B cell (primary cell): ENCODE measurements at places on chromosomes 12 and 14. TPM values are rescaled to one million over a fixed set of nuclear protein-coding genes. Genes with fewer than 3 reads are reported as not detected.

KRT78 gene
- total RNA-seq, result not detected in 2 replicates

CCDC91 gene
- 64.8 and 68.3 TPM in 2 replicates for total RNA-seq

SIX6 gene
- total RNA-seq, result not detected in 2 replicates

SYCP3 gene
- total RNA-seq, result 0.12 and 0.80 TPM in 2 replicates

MYBPC1 gene
- not detected in 2 replicates for total RNA-seq

DNAAF2 gene
- 7.7 and 8.5 TPM in 2 replicates for total RNA-seq

BCL2L14 gene
- not detected in 2 replicates for total RNA-seq

TMPRSS12 gene
- total RNA-seq, result not detected in 2 replicates

KRT5 gene
- total RNA-seq, result not detected in 2 replicates

GRCh38 chr14:92039063-92039718 is 668 bp downstream of the TRIP11 start:
- no peak for DNase-seq

DNA sequence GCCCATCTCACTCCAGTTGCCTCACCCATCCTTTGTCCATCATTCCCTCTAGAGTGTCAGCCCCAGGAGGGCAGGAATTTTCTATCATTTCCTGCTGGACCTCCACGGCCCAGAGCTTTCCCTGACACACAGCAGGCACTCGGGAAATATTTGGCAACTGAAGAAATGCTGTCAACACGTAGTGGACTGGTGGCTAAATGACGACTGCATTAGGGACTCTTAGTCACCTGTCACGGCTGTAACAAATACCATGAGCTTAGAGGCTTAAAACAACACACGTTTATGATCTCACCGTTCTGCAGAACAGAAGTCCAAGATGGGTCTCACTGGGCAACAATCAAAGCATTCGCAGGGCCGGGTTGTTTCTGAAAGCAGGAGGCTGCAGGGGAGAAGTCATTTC is 91.3 kb downstream of the PHETA1 start:
- DNase-seq, result no peak

DNA sequence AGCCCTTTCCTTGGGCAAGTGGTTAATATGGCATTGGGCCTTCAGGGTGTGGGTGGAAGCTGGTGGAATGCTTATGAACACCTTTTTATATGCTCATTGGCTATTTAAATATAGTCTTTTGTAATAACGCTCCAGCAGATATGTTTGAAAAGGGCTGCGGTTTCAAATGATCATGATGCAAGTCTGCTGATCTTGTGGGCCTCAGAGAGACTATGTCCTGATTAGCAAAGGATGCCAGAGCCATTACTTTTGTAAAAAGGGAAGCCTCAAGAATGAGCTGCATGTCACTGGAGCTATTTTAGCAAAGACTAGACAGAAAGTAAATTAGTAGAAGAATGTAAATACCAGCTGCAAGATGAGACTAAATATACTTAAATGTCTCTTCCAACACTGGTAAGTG is 200.5 kb downstream of the GXYLT1 start:
- no peak for DNase-seq

DNA sequence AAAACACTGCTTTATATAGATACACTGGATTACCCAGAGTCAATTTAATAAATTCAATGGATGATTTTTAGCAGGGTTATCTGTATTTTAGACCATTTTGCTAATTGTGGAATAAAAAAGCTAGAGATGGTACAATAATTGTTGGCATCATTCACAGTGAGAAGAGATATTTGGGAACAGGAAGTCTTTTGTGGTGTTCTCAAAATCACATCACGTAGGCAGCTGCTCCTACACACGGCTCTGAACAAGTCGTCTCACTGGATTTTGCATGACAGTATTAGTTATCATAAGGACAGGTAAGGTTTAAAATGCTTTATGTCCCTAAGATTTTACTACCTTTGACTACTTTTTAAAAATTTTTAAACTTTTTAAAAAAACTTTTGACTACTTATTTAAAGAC is 52.0 kb downstream of the PAPLN start:
- DNase-seq, result no peak

- no peak for DNase-seq
These were observed 61.5 kb downstream of the TSPAN11 start for GRCh38 chr12:30988086-30988485.

DNA sequence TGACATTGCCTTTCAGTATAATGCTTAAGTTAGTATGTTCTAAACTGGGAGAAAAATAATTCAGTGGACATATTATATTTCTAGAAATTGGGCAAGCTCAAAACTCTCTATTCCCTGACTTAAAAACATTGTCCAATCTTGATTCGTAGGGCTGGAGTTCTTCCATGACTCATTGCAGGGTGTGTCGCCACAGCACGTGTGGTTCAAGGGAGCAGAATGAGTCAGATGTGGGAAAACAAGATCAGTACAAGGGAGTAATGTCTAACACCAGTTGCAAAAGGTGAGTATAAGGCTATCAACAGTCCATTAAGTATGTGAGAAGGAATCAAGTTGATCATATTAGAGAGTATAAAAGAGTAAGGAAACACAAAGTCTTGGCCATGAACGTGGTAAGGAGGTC is 887.0 kb downstream of the TMTC2 start:
- no peak for DNase-seq

DNA sequence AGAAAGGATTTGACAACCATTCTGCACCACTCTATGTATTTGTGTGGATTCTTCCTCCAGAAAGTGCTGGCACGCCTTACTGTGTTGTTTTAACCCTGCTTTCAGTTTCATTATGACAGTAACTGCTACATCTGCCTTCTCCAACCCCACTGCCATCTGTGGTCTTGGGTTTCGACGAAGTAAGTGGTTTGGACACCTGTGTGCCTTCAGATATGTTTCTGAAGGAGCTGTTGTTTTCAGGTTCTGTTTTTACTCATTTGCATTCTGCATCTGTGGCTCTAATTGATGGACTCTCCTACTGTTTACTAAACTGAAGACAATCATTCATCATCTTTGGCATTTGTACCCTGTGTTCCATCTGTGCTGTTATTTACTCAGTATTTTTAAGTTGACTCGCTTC is 4.1 kb downstream of the TSHR start:
- DNase-seq, result peak; percentile 87

DNA sequence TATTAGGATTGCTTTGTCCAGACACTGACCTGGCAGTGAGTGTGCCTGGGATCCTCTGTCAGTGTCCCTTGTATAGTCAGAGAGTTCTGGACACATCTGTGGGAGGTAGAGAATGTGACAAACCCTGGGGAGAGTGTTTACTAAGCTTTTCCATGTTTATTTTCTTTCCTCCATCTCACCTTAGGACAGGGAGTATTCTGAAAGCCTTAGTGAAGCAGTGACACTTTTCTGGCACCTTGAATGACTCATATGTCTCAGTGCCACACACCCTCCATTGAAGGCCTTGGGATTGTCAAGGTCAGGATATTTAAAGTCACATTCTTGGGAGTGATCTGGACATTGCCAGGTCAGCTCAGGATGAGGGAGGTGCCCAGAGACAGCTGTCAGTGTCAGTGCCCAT is 34.9 kb upstream of the CTDSP2 start:
- DNase-seq, result no peak

DNA sequence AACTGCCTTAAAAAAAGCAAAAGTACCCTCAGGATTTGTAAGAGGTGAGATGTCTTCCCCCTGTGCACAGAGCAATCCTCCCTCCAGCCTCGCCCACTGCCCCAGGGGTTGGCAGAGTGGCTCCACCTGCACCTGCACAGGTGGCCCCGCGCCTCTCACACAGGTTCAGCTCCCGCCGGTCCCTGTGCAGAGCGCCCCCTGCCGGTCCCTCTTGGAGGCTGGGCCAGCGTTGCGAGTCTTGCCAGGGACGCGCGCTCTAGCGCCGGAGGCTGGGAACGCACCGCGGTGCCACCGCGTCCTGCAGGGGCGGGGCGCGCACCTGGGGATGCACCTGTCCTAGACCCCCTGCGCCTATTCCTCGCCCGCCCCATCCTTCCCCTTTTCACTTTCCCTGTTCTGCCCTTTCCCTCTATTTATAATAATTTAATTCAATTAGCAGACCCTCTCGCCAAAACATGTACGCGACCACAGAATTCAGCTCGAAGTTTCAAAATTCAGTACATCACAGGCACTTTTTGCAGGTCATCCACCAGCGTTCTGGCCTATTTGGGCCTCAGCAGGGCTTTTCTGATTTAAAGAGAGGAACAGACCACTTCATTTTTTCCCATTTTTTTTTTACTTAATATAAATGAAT is 618.6 kb downstream of the AACS start:
- no peak for DNase-seq

DNA sequence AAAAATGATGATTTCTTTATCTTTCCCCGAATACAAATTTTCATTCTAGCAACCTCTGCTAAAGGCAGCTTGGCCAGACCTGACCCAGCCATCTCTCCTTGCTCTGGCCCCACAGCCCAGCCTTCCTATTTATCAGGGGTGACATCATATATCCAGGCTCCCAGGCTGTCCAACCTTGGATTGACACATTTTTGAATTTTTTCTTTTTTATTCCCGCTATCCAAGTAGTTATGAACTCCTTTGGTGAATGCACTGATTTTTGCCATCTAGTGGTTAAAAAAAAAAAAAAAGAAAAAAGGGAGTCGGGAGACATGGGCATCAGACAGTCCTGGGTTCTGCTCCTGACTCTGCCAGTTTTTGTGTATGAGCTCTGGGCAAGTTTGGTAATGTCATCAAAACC is 120.5 kb downstream of the PTPN11 start:
- no peak for DNase-seq

GRCh38 chr14:73252491-73253322 is 15.4 kb downstream of the PAPLN start:
- no peak for DNase-seq

DNA sequence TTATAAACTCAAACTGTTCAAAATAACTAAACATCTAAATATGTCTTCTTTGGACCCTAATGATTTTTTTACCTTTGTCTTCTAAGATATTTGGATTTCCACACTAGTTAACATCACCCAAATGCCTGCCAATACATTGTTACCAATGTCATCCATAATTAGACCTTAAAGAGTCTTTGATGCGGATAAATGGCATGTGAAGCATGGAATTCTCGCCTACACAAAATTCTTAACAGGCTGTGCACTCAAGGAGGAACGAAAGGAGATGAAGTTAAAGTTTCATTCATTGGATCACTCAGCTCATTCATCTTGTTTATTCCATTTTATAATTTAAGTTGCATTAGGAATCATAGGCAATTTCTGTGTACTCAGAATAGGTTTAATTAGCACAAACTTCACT is 219.7 kb downstream of the ACSS3 start:
- DNase-seq, result no peak

GRCh38 chr14:65791191-65791981 is 378.9 kb downstream of the FUT8 start:
- DNase-seq, result peak; percentile 33

DNA sequence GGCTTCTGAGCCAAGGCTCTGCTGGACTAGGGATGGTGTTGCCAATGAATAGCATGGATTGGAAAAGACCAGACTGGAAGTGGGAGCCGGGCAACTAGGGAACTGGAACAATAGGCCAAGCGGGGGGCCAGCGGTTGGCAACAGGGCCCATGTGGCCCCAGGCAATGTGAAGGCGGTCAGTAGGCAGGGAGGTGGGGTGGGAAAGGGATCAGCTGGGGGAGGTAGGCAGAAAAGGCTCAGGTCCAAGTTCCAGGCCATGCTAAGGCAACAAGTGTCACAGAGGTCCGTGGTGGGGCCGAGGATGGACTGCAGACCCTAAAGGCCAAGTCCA is 14.9 kb upstream of the MLXIP start:
- DNase-seq, result no peak

- DNase-seq, result no peak
These were observed 294.8 kb upstream of the G2E3 start for GRCh38 chr14:30264161-30264560.

DNA sequence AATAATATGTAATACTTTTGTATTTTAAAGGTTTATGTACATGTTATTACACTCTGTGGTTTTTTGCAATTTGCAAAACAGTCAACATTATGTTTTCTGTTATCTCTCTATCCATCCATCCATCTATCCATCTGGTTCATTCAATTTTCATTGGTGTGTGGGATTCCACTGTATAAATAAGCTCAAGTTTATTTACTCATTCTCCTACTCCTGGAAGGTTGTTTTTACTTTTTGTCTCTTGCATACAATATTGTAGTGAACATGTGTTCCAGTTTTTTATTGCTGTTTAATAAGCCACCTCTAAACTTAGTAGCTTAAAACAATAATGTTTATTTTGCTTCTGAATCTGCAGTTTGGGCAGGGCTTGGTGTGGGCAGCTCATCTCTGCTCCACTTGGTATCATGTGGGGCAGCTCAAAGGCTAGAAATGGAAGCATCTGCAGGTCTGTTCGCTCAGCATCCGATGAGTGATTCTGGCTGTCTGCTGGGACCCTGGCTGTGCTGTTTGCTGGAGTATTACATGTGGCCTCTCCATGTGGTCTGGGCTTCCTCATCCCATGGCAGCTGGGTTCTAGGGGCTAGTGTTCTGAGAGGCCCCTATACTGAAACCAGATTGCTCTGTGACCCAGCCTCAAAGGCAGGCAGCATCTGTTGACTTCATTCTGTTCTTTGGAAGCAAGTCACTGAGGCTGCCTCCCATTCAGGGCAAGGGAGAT is 98.8 kb downstream of the SLC25A47 start:
- DNase-seq, result no peak

- DNase-seq, result no peak
These were observed 42.1 kb upstream of the RNASE3 start for GRCh38 chr14:20848955-20849570.

- no peak for DNase-seq
These were observed 18.5 kb downstream of the DICER1 start for GRCh38 chr14:95138876-95139275.

DNA sequence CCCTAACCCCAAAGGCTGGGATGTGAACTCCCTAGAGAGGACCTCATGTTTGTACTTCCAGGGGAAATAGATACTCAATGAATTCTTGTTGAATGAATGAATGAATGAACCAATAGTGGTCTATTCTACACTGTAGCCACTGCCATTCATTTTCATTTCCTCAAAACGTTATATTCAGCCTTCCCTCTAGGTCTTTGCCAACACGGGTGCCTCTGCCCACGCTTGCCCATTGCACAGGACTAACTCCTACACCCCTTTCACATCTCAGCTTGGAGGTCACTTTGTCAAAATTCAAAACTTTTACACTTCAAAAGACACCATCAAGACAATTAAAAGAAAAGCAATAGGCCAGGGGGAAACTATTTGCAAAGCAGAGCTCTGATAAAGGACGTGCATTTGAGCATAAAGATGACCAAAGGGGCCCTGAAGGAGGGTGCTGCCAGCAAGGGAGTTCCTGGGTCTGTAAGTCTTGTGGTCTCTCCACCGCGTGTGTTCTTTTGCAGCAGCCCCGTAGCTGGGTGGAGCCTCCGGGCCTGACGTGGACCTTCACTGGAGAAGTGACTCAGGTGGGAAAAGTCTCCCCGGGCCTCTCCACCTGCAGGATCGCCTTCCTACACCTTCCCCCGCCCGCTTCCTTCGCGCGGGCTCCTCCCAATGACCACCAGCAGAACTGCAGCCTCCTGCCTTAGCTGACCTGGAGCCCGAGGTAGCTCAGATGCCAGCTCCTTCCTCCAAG is 31.5 kb downstream of the TMEM63C start:
- DNase-seq, result peak; percentile 45

GRCh38 chr12:673849-674248 is 10.6 kb upstream of the NINJ2 start:
- peak; percentile 36 for DNase-seq

DNA sequence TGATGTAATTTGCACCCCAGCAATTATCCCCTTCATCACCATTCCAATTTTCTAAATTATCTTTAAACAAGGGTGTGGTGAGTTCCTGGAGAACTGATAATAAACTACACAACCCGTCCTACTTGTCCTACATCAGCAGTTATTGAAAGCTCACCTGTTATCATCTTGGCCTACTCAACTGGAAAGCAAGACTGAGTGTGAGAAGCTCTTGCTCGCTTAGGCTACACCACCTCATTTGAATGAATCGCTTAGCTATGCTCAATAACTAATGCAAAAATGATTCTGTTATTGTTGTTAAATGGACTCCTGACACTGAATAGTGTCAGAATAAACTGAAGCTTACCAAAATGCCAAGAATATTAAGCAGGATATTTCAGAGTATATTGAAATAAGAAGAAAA is 115.4 kb upstream of the BTG1 start:
- DNase-seq, result peak; percentile 28
